Midbrain (tissue), 1 donor: ENCODE measurements at places on chromosomes 1 and 21.

GRCh38 chr1:228304766-228305395, 97.0 kb downstream of the OBSCN start:
- no peak for DNase-seq

- DNase-seq, result no peak
Observed at GRCh38 chr1:115596080-115596780, 45.5 kb upstream of the VANGL1 start.

DNA sequence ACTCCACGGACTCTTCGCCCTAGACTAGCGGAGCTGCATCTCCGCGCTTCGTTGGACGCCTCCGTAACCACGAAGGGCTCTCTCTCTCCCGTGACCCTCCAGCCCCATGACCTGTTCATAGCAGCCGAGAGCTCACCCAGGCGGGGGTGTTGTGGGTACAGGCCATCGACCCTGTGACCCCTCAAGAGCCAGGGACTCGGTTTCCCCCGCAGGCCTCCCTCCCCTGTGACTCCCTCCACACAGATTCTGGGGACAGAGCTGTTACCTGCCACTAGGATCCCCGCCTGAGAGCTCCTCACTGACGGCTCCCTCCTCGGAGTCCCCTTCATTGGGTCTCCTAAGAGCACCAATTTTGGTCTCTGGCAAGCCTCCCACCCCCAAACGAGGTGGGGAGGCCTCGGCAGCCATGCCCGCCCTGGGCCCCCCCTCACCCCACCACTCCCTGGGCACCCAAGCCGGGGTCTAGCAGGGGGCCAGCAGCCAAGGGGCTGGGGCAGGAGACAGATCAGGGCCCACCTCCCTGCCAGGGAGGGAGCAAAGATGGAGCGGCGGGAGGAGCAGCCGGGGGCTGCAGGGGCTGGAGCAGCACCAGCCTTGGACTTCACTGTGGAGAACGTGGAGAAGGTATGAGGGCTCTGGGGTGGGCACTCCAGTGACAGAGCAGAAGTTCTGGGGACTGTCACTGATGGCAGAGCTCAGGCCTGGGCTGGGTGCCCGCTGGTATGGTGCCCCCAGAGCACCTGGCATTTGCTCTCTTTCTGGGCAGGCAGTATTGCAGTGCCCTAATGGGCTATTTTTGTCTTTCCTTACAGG, 517 bp downstream of the IPO13 start:
- no peak for DNase-seq

DNA sequence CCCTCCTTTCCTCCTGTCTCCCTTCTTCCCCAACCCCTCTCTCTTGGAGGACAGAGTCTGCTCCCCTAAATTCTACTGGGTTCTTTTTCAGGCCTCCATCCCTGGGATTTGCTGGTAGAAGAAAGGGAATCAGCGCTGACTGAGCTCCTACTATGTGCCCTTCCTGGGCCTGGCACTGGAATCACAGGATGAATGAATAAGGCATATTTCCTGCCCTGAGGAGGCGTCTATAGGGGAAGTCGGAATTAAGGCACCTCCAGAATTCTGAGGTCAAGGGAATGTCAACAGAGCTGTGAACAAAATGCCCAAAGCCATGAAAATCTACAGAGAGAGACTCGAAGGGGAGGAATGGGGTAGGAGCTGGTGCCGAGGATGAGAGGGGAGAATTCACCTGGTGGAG, 17.4 kb upstream of the BTG2 start:
- no peak for DNase-seq

GRCh38 chr21:30233228-30234020, 17.5 kb upstream of the CLDN8 start:
- DNase-seq, result no peak

GRCh38 chr1:50132347-50132894, 23.7 kb downstream of the ELAVL4 start:
- DNase-seq, result no peak

DNA sequence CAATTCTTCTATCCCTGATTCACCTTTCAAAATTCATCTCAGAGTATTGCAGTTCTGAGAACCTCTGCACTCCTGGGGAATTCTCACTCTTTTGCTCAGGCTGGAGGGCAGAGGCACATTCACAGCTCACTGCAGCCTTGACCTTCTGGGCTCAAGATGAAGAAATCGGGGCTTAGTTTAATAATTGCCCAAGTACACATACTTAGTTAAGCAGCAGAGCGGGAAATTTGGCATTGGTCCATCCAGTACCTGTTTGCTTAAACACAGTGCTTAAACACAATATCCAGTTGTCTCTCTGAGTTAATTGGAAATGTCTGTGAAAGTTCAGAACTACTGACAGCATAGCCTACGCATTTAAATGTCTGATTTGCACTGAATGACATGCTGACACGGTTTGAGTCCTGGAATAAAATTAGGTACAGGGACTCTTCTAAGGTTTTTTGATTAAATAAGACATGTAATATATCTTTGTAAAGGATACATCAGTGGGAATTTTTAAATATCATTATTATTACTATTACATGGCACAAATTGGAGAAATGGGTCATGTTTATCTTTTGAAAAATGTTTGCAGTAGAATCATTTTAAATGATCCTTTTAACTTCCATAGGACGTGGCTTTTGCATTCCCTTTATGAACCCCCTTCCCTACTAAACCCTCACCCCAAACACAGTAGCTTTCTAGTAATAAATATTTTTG, 337.4 kb downstream of the SRGAP2C start:
- no peak for DNase-seq

- DNase-seq, result no peak
Observed at GRCh38 chr21:43767984-43768867, 7.9 kb downstream of the CSTB start.

DNA sequence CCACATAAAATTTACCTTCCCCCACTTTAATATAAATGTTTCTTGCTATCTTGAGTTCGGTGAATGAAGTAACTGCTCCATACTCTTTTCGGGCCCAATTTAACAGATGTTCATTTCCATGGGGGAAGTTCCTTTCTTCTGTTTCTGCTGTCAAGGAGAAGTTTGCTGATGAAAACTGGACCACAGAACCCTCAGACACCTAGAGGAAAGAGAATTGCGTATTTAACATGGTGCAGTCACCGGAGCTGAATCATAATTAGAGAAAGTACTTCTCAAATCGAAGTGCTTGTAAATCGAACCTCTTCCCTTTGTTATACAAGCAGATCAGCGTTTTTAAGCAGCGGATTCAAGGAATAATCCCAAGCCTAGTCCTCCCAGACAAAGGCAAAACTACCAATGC, 151.2 kb downstream of the TGFBR3 start:
- no peak for DNase-seq

GRCh38 chr1:230385158-230385450, 41.0 kb downstream of the PGBD5 start:
- DNase-seq, result no peak

GRCh38 chr21:46399129-46399528, 59.6 kb upstream of the DIP2A start:
- no peak for DNase-seq

DNA sequence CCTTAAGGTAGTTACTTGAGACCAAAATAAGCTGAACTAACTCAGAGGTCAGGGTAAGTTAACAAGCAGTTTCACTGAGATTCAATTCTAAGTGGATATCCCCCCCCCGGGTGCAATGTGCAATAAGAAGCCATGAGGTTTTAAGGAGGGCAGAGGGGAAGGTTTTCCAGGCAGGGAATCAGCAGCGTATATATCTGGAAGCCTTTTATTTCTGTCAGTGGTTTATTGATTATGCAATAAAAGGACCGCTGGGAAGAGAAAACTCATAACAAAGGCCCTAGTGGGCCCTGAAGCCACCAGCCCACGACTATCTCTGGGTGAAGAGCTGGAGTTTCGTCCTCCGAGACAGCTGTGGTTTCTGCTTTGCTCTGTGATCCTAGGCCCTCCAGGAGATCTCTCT, 53.1 kb upstream of the CTPS1 start:
- DNase-seq, result no peak

GRCh38 chr1:103461161-103462105, 64.1 kb upstream of the RNPC3 start:
- DNase-seq, result peak; percentile 3

- no peak for DNase-seq
Observed at GRCh38 chr1:153262070-153262366, 2.5 kb downstream of the LORICRIN start.

DNA sequence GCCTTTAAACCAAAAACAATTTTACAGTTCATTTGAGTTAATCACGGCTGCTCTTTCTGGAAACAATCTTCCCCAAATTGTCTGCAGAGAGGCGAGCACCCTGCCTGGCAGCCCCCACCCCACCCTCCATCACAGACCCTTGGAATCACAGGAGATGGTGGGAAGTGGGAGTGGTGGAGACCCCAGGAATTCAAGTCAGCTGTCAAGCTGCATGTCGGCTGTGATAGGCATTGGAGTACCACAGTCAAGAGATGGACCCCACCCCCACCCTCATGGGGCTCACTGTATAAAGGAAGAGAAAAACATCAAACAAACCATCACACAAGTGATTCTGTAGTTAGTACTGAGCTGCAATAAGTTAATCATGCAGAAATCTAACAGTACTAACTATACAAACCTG, 360.4 kb downstream of the MATN1 start:
- DNase-seq, result no peak

- DNase-seq, result no peak
Observed at GRCh38 chr1:201206176-201206575, 15.6 kb downstream of the IGFN1 start.

DNA sequence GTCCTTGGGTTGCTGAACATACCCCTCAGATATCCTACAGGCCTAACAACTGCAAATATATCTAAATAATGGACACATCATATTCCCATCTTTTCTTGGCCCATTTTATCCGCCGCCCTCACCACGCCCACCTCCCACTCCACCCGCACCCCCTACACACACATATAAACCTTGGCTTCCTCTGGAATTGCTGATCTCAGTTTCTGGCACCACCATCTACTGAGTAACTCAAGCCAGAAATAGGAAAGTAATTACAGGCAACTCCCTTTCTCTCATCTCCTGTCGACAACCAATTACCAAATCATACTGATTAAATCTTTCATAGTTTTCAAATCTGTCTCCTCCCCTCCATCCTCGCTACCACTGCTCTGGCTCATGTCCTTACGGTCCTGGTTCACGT, 4.7 kb downstream of the RGS8 start:
- DNase-seq, result no peak

GRCh38 chr1:201894343-201895119, 5.8 kb downstream of the SHISA4 start:
- no peak for DNase-seq

DNA sequence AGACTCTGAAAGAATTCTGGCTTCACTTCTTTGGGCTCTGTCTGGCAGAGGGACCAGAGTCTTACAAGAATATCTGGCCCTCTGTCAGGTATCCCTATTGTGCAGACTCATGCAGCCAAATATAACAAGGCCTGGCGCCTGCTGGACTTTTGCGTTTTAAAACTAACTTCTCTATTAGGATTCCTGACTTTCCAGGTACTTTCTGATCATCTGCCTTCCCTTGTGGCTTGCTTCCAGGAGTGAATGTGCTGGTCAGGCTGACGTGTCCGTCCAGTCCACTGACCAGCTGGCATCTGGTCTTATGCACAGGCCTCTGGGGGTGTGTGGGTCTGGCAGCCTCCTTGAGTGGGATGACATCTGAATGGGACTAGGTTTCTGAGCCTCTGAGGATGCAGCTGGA, 8.6 kb upstream of the RAB29 start:
- no peak for DNase-seq

- DNase-seq, result peak; percentile 12
Observed at GRCh38 chr1:103788377-103788776, 38.7 kb downstream of the AMY1C start.
